ENCODE measurements at places on chromosomes 4 and X.
A peak's percentile ranks its signal among the peaks of the same experiment; 100 is the strongest.

- DNase-seq = no peak
Measured at GRCh38 chr4:16290681-16291420, 64.6 kb upstream of the TAPT1 start.

- no peak for DNase-seq
Measured at GRCh38 chrX:12058087-12058486, 80.2 kb upstream of the FRMPD4 start.

DNA sequence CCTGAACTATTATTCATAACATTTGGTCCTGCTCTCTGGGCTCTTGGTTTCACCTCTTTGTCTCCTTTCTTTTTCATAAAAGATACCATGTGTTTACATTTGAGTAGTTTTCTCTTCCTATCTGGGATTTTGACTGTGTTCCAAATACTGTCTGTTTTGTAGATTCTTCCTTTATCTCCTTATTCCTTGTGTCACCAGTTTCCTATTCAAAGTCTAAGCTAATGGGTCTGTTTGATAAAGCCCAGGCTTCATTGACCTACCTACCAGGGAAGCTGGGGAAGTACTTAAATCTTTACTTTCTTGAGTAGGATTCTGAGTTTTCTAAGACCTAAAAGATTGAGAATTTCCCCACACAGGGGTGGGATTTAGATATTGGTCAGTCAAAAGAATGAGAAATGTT, 409.5 kb downstream of the RAPGEF2 start:
- DNase-seq = no peak

DNA sequence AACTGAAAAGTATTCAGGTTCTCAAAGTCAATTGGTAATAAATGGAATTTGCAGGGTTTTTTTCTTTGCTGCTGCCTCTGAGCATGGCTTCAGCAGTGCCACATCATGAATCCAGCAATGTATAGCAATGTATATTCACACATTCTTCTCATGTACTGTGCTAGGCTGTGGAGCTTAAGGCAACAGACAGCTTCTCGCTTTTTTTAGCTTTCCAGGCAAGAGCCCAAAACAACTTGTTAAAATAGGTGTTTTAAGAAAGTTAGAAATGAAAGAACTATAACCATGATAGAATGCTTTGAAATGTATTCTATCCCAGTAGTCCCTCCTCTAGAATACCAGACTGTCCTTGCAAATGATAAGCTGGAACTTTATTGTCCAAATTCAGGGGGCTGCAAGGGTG, 30.4 kb downstream of the SMIM43 start:
- DNase-seq = no peak

- DNase-seq = no peak
Measured at GRCh38 chr4:94168321-94168720, 39.3 kb upstream of the SMARCAD1 start.

DNA sequence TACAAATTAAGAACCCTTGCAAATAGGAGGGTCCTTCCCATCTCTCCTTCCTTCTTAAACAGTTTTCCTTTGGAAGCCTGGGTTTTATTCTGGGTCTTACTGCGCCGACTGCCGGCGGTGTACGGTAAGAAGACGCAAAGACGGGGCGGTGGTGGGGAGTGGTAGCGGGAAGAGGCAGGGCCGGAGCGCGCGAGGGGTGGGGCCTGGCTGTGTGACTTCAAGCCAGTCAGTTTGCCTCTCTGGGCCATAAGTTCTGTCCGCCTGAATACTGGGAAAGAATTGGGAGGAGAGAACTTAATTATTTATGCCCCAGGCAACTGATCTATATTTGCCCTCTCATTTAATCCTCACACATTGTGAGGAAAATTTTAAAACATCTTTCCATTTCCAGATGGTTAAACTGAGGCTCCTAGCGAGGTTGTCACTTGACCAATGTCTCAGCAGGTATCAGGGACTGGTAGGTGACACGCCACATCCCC, 726 bp upstream of the KANTR start:
- DNase-seq = peak; percentile 78

- DNase-seq = no peak
Measured at GRCh38 chr4:146336410-146336807, 122.1 kb downstream of the REELD1 start.

DNA sequence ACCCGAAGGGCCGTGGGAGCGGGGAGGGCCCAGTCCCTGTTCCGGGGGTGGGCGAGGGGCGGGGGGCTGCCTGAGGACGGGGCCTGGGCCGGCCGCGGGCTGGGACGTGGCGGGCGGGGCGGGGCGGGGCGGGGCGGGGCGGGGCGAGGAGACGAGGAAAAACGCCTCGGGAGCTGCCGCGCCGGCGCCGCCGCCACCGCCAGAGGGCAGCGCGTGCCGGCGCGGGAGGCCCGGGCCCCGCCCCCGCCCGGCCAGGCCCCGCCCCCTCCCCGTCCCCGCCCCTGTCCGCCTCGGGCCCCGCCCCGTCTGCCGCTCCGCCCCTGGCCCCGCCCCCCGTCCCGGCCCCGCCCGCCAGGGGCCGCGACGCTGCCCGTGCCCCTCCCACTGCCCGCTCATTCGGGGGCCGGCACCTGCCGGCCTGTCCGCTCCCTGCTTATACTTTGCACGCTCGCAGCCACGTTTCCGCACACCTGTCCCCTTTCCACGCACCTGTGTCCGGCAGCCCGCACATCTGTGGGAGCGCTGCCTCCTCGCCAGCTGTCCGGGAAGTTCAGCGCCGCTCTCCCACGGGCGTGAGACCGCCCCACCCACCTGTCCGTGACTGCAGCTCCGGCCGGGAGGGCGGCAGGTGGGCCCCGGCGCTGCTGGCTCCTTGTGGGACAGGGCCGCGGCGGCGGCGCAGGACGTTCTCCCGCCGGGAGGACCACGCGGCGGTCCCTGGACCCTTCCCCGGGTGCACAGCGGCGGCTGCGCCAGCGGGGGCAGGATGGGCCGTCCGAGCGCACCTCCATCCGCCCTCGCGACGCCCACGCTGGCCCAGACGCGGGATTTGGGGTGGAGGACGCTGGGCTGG, 1.7 kb upstream of the FGFRL1 start:
- DNase-seq = peak; percentile 60

GRCh38 chr4:107655289-107655688, 64.7 kb downstream of the PAPSS1 start:
- no peak for DNase-seq

GRCh38 chr4:34943741-34944386, 1300.5 kb downstream of the ARAP2 start:
- DNase-seq = no peak

GRCh38 chr4:52408471-52408870, 250.6 kb downstream of the USP46 start:
- no peak for DNase-seq

- DNase-seq = peak; percentile 91
Measured at GRCh38 chr4:55183926-55184599, 58.7 kb upstream of the KDR start.

- peak; percentile 83 for DNase-seq
Measured at GRCh38 chr4:54217642-54218495, 11.2 kb upstream of the PDGFRA start.

- DNase-seq = no peak
Measured at GRCh38 chr4:170007113-170007512, 19.1 kb downstream of the MFAP3L start.

- no peak for DNase-seq
Measured at GRCh38 chr4:34964613-34965012, 1279.7 kb downstream of the ARAP2 start.

DNA sequence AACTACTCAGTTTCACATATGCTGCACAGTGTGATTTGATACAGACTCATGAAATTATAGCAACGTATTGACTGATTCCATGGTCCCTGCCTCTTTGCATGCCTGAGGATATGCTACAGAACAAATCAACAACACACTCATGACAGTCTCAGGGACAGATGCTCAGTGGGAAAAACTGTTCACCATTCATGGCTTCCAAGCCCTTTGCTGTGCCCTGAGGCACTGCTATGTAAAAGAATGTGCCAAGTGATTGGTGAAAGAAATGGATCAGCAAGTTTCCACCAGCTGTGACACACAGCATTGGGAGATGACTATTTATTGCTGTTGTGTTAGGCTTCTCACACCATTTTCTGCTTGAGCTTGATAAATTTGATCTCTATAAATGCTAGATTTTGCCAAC, 825.6 kb upstream of the INTU start:
- no peak for DNase-seq

GRCh38 chrX:34638116-34638515, 19.0 kb downstream of the TMEM47 start:
- DNase-seq = peak; percentile 18

DNA sequence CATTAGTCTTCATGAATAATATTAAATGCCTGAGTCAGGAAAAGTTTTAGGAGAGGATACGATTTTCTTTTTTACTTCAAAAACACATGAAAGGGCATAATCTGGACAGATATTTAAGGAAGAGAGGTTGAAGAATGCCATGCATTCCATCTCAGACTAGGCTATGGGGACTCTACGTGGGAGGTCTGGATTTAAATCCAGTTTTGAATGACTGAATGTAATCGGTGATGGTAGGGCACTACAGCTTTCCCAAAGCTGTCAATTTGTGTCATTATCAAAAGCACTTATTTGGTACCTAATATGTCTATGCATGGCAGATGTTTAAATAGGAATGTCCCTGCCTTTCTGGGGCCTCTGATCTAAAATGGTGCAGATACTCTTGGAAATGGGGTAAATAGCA, 59.3 kb upstream of the RPL34 start:
- DNase-seq = no peak

DNA sequence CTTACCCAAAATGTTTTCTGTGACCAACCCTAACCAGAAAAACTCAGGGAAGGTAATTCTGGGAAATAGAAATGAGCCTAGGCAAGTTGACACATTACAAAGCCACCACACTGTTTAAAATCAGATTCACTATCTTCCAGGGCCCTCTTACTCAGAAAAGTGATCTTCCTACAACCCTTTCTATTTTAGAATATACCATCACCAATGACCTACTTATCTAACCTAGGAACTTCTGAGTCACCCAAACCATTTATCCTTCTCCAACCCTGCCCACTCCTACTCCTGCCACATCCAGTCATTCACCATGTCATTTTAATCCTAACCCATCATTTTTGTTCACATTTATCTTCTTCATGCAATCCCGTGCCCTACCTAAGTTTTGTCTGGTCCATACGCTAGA, 89.9 kb downstream of the FTHL17 start:
- no peak for DNase-seq

DNA sequence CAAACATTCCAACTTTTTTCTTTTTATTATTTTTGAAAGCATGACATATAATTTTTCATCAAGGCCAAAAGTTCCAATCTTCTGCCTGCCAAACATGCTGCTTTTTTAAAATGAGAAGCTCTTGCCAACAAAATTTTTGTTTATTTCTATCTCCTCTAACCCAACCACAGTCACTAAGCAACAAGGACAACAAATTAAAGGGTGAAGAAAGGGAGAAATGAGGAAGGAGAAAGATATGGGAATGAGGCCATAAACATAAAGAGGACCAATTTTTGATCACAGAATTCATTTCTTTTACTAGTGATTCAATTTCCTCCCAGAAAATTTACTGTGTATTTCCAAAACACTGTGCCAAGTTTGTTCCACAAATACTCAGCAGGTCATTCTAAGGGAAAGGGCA, 537.0 kb upstream of the DIAPH2 start:
- DNase-seq = no peak

- no peak for DNase-seq
Measured at GRCh38 chr4:139763672-139764071, 98.1 kb downstream of the MGST2 start.

DNA sequence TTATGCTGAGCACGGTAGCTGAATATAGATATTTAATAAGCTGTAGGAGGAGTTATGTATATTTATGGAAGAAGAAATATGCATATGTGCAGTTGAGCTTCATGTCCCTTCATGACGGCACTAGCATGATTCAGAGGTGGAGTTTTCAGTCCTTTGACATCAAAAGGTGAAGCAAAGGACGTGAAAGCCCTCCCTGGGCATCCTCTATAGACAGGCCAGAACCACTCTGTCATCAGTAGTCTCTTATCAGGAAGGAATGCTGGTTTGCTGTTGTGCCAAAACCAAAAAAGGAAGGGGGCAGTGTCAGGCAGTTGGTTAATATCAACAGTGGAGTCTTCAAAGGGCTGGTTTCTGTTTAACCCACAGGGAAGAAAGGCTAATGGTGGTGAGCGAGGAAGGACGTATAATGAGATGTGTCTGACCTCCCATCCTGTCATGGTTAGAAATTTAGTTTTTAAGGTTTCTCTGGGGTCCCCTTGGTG, 23.5 kb upstream of the IL2 start:
- peak; percentile 14 for DNase-seq

DNA sequence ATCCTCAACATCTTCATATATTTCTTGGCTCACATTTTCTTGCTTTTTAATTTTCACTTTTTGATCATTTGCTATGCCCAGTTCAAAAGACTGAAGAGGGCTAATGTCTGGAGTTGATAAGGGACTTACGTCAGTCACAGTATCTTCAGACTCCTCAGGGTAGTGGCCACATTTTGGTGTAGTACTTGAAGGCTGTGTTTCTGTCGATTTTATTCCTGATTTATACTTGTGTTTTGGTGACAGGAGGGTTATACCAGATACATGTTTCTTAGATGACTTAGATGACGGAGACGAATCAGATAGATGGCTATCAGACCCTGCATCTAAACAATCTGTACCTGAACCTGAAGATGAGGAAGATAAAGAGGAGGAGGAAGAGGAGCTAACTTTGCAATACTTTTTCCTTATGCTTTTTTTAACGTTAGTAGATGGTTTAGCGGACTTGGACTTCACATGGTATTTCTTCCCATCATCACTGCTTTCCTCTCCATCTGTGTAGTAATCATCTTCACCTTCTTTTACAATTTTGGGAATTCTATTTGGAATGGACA, 13.4 kb downstream of the CFAP97 start:
- DNase-seq = no peak

DNA sequence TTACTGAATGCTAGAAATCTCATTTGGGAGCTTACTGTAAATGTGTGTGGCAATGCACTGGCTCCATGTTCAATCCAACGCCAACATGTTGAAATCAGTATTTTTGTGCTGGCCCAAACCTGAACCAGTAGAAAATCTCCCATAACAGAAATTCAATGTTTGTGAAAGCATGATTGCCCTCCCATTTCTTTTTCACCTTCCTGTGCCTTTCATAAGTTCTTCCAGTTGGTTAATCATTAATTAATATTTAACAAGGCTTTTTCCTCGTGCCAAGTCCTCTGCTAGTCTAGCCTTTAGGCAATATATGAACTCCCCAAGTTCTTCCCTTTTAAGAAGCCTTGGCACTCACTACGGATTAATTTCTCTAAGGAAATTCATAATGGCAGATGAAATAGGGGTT, 1.3 kb upstream of the PLS3 start:
- DNase-seq = peak; percentile 64

- no peak for DNase-seq
Measured at GRCh38 chr4:78675325-78675724, 100.8 kb upstream of the BMP2K start.

DNA sequence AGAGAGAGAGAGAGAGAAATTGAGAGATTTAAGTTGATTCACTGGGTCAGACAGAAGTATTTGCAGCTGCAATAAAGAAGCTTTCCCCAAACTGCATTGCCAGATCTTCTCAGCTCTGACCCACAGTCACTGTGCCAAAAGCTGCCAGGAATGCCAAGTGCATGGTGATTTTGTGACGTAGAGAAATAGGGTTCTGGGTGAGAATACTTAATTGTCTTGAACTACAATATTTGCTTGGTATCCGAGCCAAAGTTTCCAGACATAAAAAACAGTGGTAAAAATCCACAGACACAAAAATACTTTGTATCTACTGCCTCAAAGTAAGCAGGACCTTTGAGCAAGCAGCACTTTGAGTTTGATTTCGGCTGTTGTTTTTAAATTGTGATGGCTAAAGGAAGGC, 331.1 kb downstream of the GRID2 start:
- DNase-seq = no peak

GRCh38 chrX:24877288-24877664, 138.5 kb downstream of the ARX start:
- DNase-seq = no peak

- DNase-seq = no peak
Measured at GRCh38 chrX:97096385-97096784, 212.7 kb downstream of the RPA4 start.
